AG04450 (cell line): ENCODE measurements at places on chromosomes 7 and 10. TPM values are rescaled to one million over a fixed set of nuclear protein-coding genes. Genes with fewer than 3 reads are reported as not detected.

The MAD1L1 gene
- polyA plus RNA-seq: 11.9 and 13.5 TPM in 2 replicates

The OR2A42 gene
- polyA plus RNA-seq: not detected in 2 replicates

The COMTD1 gene
- 2.0 and 2.3 TPM in 2 replicates for polyA plus RNA-seq

The MKX gene
- 0.76 and 0.87 TPM in 2 replicates for polyA plus RNA-seq

The CHRM2 gene
- 76.3 and 85.6 TPM in 2 replicates for polyA plus RNA-seq

The NPC1L1 gene
- polyA plus RNA-seq: 0.36 and 0.42 TPM in 2 replicates

The HOXA3 gene
- polyA plus RNA-seq: 1.6 and 1.9 TPM in 2 replicates

The AVPI1 gene
- polyA plus RNA-seq: 26.5 and 36.9 TPM in 2 replicates

The DPYSL4 gene
- polyA plus RNA-seq: 9.0 and 12.7 TPM in 2 replicates

The MASTL gene
- 4.2 and 4.6 TPM in 2 replicates for polyA plus RNA-seq

The RNF32 gene
- 0.98 and 1.3 TPM in 2 replicates for polyA plus RNA-seq

The IFIT1 gene
- polyA plus RNA-seq: 24.3 and 32.8 TPM in 2 replicates

The MYH16 gene
- not detected in 2 replicates for polyA plus RNA-seq

The GPR146 gene
- polyA plus RNA-seq: 0.50 and 0.69 TPM in 2 replicates

The MYO1G gene
- not detected in 2 replicates for polyA plus RNA-seq

The EGR2 gene
- polyA plus RNA-seq: 0.57 and 0.61 TPM in 2 replicates

The NUTM2D gene
- 0.78 TPM in 2 replicates for polyA plus RNA-seq

The MYO3A gene
- polyA plus RNA-seq: not detected in 2 replicates

The CYP2E1 gene
- 1.1 and 1.3 TPM in 2 replicates for polyA plus RNA-seq

The LIPN gene
- not detected in 2 replicates for polyA plus RNA-seq

The PTPN12 gene
- 41.4 and 45.3 TPM in 2 replicates for polyA plus RNA-seq

The ZMYND11 gene
- 58.7 and 76.0 TPM in 2 replicates for polyA plus RNA-seq

The UPF2 gene
- polyA plus RNA-seq: 12.3 and 18.4 TPM in 2 replicates

The SPOCK2 gene
- 0.02 and 0.16 TPM in 2 replicates for polyA plus RNA-seq

The LRRC61 gene
- 0.17 and 0.57 TPM in 2 replicates for polyA plus RNA-seq

The SFTPA1 gene
- not detected in 2 replicates for polyA plus RNA-seq

The SPDYE9 gene
- 0.06 and 0.07 TPM in 2 replicates for polyA plus RNA-seq

The C1QL3 gene
- not detected in 2 replicates for polyA plus RNA-seq

The DNAJC12 gene
- polyA plus RNA-seq: 6.2 and 8.3 TPM in 2 replicates

The SEPTIN7 gene
- 280 and 428 TPM in 2 replicates for polyA plus RNA-seq

The RPEL1 gene
- polyA plus RNA-seq: 0.15 and 0.20 TPM in 2 replicates

The AKR1C8 gene
- polyA plus RNA-seq: not detected in 2 replicates

The SMO gene
- polyA plus RNA-seq: 20.8 and 26.5 TPM in 2 replicates

The HOXA7 gene
- polyA plus RNA-seq: 5.1 and 5.3 TPM in 2 replicates

The TEX36 gene
- not detected in 2 replicates for polyA plus RNA-seq

The CALD1 gene
- 578 and 804 TPM in 2 replicates for polyA plus RNA-seq

The SORCS1 gene
- 0.02 and 0.05 TPM in 2 replicates for polyA plus RNA-seq

The SLC26A3 gene
- not detected in 2 replicates for polyA plus RNA-seq

The PON1 gene
- polyA plus RNA-seq: not detected in 2 replicates

The OR2A25 gene
- polyA plus RNA-seq: not detected in 2 replicates

The PDE6C gene
- not detected in 2 replicates for polyA plus RNA-seq

The CALHM3 gene
- polyA plus RNA-seq: not detected in 2 replicates

The LRCH4 gene
- 11.3 and 12.9 TPM in 2 replicates for polyA plus RNA-seq

The COL28A1 gene
- 0.02 and 0.04 TPM in 2 replicates for polyA plus RNA-seq

The NKX1-2 gene
- not detected in 2 replicates for polyA plus RNA-seq

The POR gene
- polyA plus RNA-seq: 39.0 and 46.5 TPM in 2 replicates

The DNAH11 gene
- polyA plus RNA-seq: not detected in 2 replicates

The STARD3NL gene
- 63.8 and 93.4 TPM in 2 replicates for polyA plus RNA-seq

The HECTD2 gene
- polyA plus RNA-seq: 8.5 and 13.0 TPM in 2 replicates

The GCC1 gene
- polyA plus RNA-seq: 11.2 and 11.6 TPM in 2 replicates

The DNAJB9 gene
- polyA plus RNA-seq: 7.8 and 9.3 TPM in 2 replicates

The GIMAP5 gene
- polyA plus RNA-seq: not detected in 2 replicates

The WNT16 gene
- polyA plus RNA-seq: 0.89 and 1.4 TPM in 2 replicates

The CFAP43 gene
- 0.07 TPM in 1 of 2 replicates, not detected in the other for polyA plus RNA-seq

The LIPM gene
- not detected in 2 replicates for polyA plus RNA-seq

The NKX2-3 gene
- polyA plus RNA-seq: not detected in 2 replicates

The TMEM176B gene
- polyA plus RNA-seq: 2.4 and 3.1 TPM in 2 replicates
